CD8-positive, alpha-beta memory T cell (primary cell): ENCODE measurements at places on chromosomes 12 and 14. TPM values are rescaled to one million over a fixed set of nuclear protein-coding genes. Genes with fewer than 3 reads are reported as not detected.

Gene ATF7
- 13.4 TPM for polyA plus RNA-seq

Gene CLEC1A
- polyA plus RNA-seq: not detected

DNA sequence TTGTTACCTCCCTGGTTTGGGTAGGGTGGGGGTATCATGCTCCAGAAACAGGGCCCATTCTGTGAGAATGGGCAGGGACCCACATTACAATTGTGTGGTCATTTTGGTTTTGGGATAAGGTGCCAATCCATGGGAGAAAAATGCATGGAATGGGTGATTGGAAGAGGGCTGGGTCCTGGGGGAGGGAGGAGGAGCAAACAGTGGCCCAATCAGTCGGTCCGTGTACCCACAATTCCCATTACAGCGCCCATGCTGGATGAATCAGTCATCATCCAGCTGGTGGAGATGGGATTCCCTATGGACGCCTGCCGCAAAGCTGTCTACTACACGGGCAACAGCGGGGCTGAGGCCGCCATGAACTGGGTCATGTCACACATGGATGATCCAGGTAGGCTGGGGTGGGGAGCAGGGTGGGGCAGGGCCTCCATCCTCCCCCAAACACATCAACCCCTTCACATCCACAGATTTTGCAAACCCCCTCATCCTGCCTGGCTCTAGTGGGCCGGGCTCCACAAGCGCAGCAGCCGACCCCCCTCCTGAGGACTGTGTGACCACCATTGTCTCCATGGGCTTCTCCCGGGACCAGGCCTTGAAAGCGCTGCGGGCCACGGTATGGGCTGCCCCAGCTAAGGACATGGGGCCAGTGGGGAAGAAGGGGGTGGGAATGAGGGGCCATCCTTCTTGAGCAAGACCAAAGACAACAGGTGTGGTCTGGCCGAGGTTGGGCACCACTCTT, 3.6 kb upstream of the TPI1 start:
- no peak for DNase-seq

- DNase-seq: no peak
These were observed 154.4 kb downstream of the GPHN start for GRCh38 chr14:66662374-66662773.

DNA sequence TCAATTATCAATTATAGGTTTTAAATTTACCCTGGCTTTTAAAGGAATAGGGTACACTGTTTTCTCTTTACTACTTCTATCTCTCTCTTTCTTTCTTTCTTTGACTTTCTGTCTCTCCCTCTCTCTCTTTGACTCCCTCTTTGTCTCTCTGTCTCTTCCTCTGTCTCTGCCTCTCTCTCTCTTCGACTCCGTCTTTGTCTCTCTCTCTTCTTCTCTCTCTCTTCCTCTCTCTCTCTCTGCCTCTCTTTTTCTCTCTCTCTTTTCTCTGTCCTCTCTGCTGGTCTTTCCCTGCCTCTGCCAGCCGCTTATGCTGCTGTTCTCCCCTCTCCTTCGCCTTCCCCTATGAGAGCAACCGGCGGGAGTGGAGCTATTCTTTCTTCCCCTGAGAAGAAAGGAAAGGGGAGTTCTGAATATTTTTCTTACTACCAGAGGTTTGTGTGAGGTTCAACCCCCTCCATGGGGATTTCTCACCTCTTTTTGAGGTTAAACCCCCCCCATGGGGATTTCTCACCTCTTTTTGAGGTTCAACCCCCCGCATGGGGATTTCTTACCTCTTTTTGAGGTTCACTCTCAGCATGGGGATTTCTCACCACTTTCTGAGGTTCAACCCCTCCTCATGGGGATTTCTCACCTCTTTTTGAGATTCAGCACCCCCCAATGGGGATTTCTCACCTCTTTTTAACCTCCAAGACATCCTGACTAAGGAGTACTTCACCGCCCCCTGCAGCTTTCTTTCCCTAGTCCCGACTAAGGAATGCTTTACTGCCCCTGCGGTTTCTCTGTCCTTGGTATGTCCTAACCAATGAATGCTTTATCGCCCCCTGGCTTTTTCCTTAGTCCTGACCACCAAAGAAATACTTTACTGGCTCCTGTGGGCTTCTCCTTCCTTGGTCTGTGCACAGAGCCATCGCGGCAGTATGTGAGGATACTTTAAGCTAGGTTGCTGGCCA, 27.4 kb upstream of the DDHD1 start:
- no peak for DNase-seq
